ENCODE measurements at places on chromosomes 11 and 22. TPM values are rescaled to one million over a fixed set of nuclear protein-coding genes. Genes with fewer than 3 reads are reported as not detected.

Gene SNRPD3
- total RNA-seq: 53.7 TPM

Gene RFPL2
- total RNA-seq: not detected

Gene NTM
- total RNA-seq: 14.6 TPM

Gene PATE2
- total RNA-seq: not detected

Gene NUCB2
- 51.0 TPM for total RNA-seq

Gene CFAP300
- total RNA-seq: 7.2 TPM

Gene GDPD5
- 8.0 TPM for total RNA-seq

Gene DDI1
- total RNA-seq: under 0.01 TPM

Gene NXPE2
- total RNA-seq: 0.16 TPM

Gene HTR3B
- total RNA-seq: not detected

Gene SLCO2B1
- not detected for total RNA-seq

All from hair follicle dermal papilla cell (primary cell).